ENCODE measurements at places on chromosomes 6 and 20.
A peak's percentile ranks its signal among the peaks of the same experiment; 100 is the strongest.

- DNase-seq = no peak
These were observed 8.2 kb upstream of the BPIFB4 start for GRCh38 chr20:33071198-33071597.

DNA sequence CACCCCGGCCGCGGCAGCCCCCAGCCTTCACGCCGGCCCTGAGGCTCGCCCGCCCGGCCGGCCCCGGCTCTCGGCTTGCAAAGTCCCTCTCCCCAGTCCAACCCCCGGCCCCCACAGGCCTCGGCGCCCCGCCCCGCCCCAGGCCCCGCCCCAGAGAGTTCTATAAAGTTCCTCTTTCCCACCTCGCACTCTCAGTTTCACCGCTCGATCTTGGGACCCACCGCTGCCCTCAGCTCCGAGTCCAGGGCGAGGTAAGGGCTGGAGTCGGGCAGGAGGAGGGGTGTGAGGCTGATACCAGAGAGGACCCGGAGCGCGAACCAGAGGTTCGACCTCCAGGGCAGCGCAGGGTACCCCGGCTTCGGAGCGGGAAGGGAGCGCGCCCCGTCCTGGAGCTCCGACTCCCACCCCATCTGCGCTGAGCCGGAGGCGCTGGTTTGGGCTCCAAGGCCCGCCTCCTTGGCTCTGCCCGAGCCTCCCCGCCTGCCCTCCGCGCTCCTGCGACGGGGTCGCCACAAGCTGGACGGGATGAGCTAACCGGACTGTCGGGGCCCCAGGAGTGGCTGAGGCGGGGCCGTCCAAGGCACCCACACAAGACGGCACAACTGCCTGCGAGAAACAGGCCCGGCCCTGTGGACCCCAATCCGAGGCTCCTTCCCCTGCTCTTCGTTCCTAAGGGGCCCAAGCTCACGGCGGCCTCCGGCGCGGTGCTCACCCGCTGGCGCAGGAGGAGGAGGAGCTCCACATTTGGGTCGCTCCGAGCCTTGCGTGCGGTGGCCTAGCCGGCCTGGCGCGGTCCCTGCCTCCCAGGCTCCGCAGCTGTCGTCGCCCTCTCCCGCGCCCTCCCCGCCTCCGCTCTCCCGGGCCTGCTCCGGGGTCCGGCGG, at the start of gene IRF4:
Gene IRF4, plus strand, starts transcription at position 194 of the 882 bp plus-strand sequence. CDS start 1,401 bp downstream, outside the sequence.
- peak; percentile 47 for DNase-seq

GRCh38 chr6:31450751-31451150, 47.2 kb upstream of the MICB start:
- DNase-seq = no peak

GRCh38 chr20:4524792-4525191, 196.9 kb upstream of the PRND start:
- no peak for DNase-seq

- no peak for DNase-seq
These were observed 154.5 kb downstream of the CFAP61 start for GRCh38 chr20:20206788-20207187.

DNA sequence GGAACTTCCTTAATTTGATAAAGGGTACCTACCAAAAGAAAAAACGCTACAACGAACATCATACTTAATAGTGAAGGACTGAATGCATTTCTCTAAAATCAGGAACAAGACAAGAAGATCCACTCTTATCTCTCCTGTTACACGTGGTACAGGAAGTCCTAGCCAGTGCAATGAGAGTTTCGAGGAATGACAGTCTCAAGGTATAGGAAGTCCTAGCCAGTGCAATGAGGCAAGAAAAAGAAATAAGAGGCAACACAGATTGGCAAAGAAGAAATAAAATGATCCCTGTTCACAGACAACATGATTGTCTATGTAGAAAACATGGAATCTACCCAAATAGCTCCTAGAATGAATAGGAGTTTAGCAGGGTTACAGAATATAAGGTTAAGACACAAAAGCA, 167.8 kb upstream of the MLN start:
- no peak for DNase-seq

DNA sequence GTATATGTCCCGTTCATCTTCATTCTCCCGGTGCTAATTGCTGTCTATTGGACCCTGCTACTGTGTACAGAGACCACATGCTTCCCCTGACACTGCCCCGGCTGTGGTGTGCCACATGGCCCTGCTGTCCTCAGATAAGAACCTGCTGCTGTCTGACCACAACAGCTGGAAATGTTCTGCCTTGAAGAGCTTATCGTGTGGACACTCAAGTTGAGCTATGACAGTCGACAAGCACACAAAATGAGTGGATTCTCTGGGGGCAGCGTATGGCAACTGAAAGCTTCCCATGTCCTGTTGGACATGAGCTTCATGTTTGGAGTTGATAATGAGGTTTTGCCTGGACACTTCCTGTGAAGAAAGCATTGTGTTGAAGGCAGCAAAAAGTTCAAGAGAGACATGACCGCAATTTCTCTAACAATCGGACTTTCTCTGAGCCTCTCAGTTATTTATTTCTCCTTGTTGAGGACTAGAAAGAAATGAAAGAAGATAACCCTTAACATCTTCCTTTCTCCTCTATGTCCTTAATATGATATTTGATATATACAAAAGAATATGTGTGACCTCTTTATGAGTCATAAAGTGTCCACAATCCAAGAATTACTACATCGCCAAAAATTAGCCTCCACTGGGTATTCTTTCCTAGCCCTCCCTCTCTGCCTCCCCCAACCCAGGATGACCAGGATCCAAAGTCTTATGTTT, 187.1 kb upstream of the TCF21 start:
- DNase-seq = no peak

DNA sequence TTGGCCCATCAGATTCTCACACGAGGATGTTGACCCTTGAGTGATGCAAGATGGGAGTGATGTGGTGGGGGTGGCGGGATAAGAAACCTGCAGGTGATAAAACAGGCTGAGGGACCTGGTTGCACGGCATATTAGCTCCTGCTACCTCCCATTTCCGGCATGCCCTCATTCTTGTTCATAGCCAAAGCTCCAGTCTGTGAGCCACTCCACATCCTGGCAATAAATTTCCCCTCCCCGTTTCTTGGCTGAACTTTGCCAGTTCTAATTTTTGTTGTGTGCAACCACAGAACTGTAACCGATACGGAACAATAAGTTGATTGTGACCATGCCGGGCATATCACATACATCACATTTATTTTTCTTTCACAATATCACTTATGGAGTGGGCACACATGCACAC, 41.6 kb upstream of the NFATC2 start:
- no peak for DNase-seq

DNA sequence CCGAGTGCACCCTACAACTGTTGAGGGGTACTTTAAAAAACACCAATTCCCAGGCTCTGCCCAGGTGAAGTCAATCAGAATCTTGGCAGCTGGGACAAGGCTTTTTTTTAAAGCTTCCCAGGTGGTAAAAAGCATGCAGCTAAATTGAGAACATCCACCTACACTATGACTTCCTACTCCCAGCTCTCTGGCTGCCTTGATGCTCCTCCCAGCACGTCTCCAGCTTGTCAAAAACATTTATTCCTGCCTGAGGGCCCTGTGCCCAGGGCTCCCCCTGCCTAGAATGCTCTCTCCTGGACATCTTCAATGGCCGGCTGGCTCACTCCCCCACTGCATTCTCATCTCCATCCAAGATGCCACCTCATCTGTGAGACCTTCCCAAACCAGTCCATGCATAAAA, 9.9 kb downstream of the ZBTB24 start:
- no peak for DNase-seq

DNA sequence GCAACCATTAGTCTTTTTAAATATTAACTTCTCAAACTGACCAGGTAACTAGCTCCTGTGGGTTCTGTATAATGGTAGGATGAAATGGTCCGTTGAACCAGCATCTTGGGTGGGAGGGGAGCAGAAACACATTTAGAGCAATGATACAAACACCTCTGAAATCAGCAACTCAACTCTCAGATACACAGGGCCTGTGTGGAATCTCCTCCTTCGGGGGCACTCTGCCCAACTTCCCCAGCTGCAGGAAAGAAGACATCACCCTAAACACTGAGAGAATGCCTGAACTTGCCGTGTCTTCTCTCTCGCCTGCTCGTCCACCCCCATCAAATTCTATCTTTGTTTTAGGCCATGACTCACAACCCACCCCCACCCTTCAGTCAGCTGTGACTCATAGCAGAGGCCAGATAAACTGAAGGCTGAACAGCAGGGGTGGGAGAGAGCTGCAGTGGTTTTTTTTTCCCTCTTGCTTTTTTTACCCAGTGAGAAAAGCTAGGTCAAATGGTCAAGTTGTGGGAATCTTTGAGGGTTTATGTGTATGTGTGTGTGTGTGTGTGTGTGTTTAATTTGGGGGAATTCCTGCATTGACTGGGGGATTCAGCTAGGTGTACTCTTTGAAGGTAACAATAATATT, 593.4 kb upstream of the JAG1 start:
- no peak for DNase-seq

DNA sequence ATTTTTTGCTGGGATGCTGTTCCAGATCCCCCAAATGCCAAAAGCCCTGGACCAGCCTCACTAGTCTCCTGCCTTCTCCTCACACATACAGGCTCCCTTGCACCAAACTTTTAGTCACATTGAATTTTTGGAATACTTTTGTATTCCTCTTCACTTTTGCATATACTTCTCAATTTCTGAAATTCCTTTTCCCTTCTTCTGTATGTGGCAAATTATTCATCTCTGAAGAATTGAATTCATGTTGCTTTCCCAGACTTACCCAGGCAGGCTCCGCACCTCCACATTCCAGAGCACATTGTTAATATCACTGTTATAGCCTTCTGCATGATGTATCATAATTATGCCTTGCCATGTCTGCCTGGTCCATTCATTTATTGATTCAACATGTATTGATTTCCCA, 255.3 kb upstream of the POU3F2 start:
- no peak for DNase-seq

DNA sequence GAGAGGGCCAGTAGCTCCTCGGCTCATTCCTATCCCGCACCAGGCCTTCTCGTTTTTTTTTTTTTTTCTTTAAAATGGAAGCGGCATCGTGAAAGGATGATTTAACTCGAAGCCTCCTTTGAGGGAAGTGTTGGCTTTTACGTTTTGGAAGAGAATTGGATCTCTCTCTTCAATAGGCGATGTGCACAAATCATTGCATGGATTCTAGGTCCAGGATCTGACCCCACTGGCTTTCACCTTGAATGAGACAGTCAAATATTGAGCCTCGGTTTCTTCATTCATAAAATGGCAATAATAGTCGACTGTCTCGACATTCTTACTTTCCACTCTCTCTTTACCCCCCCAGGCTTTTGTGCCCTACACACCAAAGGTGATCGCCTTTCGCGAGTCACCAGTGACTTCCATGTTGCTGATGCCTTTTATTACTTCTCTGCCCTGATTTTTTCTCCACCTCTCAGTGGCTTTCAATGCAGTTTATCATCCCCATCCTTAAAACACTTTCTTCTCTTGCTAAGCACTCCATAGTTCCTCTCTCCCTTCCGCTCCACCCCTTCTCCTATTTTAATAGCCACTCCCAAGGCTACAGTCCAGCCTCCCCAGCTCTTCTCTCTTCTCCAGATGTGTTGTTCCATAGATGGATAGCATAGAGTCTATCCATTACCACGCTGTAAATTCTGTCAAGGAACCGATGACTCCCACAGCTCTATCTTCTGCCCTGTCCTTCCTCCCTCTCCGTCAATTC, 473 bp upstream of the DTNBP1 start:
- DNase-seq = no peak

DNA sequence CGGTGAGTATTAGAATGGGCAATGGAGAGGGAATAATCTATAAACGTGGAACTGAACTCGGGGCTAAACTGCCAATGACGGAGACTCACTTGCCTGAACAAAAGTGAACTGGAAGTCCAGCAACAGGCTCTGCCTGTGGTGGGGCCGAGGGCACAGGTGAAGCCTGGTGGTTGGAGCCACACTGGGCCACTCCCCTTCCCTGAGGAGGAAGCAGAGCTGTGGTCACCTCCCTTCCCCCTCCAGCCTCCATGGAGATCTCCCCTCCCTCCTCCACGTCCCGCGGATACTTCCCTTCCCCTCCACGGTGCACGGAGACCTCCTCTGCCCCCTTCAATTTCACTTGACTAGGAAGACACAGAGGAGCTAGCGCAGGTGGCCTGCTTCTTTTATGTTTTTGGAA, 14.7 kb upstream of the DSP start:
- DNase-seq = no peak

DNA sequence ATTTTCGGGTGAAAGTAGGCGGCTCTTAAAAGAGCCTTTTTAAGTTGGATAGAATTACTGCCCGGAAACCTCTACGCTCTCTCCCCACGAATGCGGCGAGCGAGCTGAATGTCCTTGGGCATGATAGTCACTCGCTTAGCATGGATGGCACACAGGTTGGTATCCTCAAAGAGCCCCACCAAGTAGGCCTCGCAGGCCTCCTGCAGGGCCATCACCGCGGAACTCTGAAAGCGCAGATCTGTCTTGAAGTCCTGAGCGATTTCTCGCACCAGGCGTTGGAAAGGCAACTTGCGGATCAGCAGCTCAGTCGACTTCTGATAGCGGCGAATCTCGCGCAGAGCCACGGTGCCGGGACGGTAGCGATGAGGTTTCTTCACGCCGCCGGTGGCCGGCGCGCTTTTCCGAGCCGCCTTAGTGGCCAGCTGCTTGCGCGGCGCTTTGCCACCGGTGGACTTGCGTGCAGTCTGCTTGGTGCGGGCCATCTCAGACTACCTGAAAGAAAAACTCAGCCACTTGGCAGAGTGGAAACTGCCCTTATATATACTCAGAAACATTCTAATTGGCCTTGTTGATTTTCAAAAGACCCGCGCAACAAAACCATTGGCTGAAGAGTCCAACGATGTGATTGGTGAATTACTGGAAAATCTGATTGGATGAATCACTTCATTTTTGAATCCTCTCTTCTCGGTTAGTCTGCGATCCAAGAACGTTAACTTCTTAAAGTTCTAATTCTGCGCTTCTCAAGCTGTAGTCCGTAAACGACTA, 93.9 kb upstream of the BTN3A2 start:
- DNase-seq = peak; percentile 74

GRCh38 chr6:11330413-11330760, 97.9 kb upstream of the NEDD9 start:
- DNase-seq = no peak

GRCh38 chr20:37944456-37944981, 41.6 kb downstream of the VSTM2L start:
- DNase-seq = no peak

DNA sequence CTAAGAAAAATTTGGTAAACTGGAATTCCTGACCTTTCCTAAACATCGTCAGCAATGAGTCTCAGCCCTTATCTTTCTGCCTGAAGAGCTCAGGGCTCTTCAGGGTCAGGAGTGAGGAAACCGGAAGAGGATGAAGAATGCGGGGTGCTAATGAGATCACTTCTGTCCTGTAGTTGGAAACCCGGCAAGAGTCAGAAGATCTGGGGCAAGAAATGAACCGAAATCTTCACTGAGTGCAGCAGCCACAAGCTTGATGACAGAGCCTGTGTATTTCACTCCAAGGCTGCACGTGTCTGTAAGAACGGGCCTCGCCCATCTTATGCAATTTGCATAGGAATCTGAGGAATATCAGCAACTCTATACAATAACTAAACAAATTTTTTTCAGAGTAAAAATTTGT, 60.4 kb upstream of the QKI start:
- DNase-seq = no peak

- DNase-seq = no peak
These were observed 175.5 kb downstream of the BTBD3 start for GRCh38 chr20:12093057-12093796.

GRCh38 chr6:4313044-4313686, 177.8 kb upstream of the ECI2 start:
- DNase-seq = no peak

- no peak for DNase-seq
These were observed 35.4 kb downstream of the CYP24A1 start for GRCh38 chr20:54138427-54138826.

Data from nephron progenitor cell (in vitro differentiated cells).